Dorsolateral prefrontal cortex (tissue), 122 donors: ENCODE measurements at places on chromosomes 5 and 9.

- DNase-seq, result no peak
Measured at GRCh38 chr9:33159777-33160127, 7.4 kb downstream of the B4GALT1 start.

- no peak for DNase-seq
Measured at GRCh38 chr9:108704156-108704852, 151.5 kb downstream of the ACTL7B start.

DNA sequence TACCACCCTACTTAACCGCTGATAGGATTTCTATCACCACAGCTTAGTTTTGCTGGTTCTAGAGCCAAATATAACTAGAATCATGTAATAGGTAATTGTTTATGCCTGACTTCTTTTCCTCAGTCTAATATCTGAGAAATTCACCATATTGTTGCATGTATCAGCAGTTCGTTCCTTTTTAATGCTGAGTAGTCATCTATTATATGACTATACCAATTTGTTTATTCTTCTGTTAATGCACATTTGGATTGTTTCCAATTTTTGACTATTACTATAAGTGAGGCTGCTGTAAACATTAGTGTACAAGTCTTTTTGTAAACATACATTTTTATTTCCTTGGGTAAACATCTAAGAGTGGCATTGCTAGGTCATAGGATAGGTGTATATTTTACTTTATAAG is 25.9 kb downstream of the CSNK1G3 start:
- no peak for DNase-seq

DNA sequence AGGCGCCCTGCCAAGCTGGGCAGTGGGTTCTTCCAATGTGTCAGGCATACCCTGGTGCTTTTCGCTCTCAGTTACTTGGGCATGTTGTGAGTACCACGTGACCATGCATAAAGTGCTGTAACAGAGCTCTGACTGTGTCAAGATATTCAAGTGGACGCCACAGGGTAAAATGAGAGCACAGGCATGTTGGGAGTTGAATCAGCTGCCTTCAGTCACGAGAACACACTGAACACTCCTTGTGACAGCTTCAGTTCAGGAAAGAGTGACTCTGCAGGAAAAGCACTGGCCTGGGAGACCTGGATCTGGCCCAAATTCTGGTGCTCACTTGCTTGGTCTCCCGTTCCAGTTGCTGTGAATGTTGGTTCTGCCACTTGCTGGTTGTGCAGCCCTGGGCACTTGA is 5.1 kb downstream of the MLANA start:
- DNase-seq, result peak; percentile 32

- DNase-seq, result no peak
Measured at GRCh38 chr5:87807783-87808182, 395.1 kb upstream of the CCNH start.

DNA sequence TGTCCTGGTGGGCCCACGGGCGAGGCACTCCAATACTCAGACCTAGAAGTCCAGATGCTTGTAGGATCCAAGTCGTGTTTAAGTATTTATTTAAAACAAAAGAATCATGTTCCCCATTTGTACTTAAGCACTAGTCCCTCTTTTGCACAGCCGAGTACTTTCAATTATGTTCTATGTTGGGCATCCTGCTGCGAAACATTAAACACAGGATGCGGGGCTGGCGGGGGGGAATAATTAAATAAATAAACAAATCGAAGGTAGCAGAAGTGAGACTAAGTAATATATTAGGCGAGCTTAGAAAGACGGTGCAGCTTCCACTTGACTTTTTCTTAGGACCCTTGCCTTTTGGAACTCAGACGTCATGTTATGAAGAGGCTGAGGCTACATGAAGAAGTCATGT is 1129.2 kb upstream of the ACO1 start:
- no peak for DNase-seq

DNA sequence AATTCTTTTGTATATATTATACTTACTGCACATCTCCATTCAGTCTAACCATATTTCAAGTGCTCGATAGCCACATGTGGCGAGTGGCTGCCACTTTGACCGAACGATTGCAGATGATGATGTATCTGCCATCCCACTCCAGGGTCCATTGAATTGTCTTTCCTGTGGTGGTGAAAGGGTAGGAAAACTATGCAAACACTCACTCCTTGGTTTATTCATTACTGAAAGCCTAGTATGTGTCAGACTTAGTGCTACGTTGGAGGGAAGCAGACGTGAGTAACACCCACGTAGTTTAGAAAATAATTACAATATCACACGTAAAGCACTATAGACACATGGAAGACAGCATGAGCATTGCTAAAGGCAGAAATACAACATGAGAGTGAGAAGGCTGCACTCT is 353.7 kb downstream of the CSNK1G3 start:
- no peak for DNase-seq

GRCh38 chr9:94097788-94098414 is 13.6 kb downstream of the PTPDC1 start:
- DNase-seq, result no peak

- no peak for DNase-seq
Measured at GRCh38 chr5:79423296-79423695, 90.6 kb downstream of the HOMER1 start.

GRCh38 chr5:107289030-107289714 is 381.6 kb downstream of the EFNA5 start:
- DNase-seq, result no peak

DNA sequence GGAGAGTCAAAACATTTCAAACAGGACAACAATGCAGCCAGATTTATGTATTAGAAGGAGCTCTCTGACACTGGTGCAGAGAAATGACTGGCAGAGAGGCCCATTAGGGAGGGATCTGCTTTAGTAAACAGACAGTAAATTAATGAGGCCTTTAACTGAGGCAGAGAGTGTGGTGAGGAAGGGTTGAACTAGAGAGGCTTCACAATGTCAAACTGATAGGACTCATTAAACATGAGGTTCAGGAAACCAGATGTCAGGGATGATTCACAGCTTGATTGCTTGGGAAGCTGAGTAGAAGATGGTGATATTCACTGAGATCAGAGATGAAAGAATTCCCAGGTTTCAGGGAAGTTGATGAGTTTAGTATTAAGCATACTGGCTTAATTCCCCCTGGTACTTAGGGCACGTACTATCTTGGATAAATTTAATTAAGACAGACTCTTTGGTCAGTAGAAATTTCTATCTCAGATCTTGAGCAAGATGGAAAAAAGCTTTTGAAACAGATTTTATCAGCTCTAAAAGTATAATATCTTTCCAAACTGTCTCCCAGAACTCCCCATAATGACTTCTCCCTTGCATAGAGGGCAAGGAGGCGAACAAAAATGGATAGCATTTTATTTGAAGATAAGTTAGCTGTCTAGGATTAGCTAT is 8.6 kb upstream of the MUSK start:
- no peak for DNase-seq

DNA sequence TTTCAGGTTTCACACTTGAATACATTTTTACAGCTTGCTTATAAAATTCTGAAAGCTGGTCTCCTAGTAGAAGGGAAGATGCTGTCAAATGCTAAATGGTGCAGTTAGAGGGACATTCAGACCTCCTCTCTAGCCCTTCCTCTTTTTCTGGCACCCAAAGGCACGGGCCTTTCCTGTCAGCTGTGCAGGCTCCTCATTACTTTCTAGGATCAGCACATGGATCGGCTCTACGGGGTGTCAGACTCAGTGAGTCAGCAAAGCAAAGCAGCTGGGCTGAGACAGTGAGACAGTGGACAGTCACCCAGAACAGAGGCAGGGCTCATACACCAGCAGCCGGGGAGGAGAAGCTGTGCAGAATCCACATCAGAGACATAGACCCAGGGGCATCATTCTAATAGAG is 80.0 kb upstream of the TNC start:
- DNase-seq, result no peak

- no peak for DNase-seq
Measured at GRCh38 chr5:149088686-149089085, 25.8 kb upstream of the SH3TC2 start.

DNA sequence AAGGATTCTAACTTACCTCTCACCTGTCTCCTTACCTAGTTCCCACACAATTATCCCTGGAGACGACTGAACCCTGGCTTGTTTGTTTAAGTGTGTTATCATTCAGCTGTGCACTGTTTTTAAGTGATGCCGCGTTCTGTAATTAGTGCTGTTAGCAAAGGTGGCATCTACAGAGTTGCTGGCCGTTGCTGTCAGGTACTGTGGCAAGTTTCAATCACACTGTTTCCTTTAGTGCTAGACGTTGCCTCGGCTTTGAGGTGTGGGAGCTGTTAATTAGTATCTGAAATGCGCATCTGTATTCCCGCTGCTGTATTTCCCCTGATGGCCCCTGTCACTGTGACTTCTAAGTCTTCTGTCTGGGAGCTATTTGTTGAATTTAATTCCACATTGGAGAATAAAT is 193.8 kb upstream of the GAS1 start:
- DNase-seq, result no peak

DNA sequence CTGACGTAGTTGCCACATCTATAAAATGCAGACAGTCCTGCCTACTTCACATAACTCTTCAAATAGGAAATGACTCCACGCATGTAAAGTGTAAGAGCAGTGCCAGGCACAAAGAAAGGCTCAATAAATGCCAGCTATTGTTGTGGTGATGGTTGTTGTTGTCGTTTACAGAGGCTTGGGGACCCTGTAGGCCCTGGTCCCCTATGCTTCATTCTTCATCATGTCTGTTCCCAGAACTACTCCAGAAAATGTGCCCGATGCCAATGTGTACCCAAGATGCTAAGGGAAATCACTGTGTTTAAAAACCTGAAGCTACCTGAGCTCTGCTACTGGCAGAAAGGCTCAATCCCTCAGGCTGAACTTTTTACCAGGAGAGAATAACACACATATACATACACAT is 9.1 kb downstream of the SLIT3 start:
- DNase-seq, result no peak

- DNase-seq, result no peak
Measured at GRCh38 chr5:32182463-32183063, 8.4 kb upstream of the GOLPH3 start.

DNA sequence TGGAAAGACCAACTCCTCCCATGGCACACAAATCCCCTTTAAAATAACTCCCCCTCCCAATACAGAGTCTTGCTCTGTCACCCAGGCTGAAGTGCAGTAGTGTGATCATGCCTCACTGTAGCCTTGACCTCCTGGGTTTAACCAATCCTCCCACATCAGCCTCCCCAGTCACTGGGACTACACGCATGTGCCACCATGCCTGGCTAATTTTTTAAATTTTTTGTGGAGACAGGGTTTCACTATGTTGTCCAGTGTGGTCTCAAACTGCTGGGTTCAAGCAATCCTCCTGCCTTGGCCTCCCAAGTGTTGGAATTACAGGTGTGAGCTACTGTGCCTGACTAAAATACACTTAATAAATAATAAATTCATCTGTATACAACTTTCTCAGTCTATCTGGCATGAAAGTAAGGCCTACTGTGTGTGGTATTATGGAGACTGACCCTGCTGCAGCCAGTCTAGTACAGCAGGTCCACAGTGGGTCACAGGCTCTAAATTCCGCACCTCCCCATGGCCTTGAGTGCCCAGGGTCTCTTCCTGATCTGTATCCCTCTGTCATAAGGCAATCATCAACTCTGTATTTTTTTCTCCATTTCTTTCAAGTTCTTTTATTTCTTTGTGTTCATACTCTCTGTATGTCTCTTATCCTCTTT is 169.4 kb downstream of the MAPKAP1 start:
- DNase-seq, result no peak

DNA sequence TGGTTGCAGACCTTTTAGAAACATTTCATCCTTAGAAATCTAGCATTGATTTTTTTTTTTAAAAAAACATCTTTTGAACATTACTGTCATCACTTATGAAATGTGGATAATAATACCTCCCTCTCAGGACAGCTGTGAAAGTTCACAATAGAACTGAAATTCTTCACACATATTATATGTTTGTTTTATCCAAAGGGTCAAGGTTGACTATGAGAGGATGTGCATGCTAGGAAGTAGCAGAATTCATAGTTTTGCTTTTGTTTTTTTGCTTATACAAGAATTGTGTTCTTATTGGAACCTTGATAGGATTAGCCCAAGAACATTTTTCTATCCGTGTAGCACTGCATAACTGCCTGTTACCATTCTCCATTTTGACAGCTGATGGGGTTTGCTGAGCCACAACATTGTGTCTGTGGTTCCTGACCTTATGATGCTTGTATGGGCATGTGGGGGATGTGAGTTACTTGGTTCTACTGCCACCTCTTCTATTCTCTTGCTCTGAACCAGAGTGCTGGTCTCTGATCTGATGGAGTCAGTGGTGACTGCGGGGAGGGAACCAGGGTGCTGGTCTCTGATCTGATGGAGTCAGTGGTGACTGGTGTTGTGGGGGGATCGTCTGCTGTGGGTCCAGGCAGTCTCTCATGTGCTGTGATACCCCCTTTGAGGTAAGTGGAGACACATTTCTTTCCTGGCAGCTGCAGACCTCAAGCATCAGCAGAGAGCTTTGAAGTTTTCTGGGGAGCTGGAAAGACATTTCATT is 27.1 kb upstream of the ACTBL2 start:
- no peak for DNase-seq

GRCh38 chr5:115160975-115161475 is 8.7 kb downstream of the TRIM36 start:
- no peak for DNase-seq

DNA sequence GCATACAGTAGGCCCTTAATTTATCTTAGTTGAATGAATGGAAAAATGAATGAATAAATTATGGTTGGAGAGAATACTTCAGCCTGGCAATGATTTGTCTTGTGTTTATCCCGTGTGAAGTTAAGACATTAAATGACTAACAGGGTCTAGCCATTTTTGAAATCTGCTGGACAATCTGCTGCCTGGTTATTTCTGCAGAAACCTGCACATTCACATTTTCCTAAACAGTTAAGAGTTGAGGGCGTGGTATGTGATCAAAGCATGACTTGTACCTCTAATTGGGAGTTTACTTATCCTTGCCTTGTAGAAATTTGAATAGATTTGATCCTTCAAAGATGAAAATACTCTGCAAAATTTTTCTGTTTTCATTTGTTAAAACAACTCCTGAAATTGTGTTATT is 34.6 kb upstream of the NDFIP1 start:
- DNase-seq, result no peak

DNA sequence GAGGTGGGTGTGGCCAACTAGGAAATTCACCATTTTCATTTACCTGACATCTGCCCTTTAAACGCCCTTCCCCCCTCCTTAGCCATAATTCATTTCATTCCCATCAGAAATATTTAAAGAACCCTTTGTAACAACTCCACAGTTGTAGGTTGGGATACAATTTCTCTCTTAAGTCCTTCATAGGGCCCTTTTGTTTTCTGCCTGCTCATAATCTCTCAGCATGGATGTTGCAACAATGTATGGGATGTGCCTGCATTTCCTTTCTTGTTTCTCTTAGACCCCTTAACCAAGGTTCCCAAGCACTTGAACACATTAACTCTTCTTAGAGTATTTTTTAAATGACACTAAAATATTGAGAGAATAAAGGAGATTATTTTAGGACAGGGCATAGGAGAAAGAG is 51.7 kb upstream of the MYO10 start:
- DNase-seq, result no peak
